Ammon's horn (tissue), 1 donor: ENCODE measurements at places on chromosomes 13 and 19.

DNA sequence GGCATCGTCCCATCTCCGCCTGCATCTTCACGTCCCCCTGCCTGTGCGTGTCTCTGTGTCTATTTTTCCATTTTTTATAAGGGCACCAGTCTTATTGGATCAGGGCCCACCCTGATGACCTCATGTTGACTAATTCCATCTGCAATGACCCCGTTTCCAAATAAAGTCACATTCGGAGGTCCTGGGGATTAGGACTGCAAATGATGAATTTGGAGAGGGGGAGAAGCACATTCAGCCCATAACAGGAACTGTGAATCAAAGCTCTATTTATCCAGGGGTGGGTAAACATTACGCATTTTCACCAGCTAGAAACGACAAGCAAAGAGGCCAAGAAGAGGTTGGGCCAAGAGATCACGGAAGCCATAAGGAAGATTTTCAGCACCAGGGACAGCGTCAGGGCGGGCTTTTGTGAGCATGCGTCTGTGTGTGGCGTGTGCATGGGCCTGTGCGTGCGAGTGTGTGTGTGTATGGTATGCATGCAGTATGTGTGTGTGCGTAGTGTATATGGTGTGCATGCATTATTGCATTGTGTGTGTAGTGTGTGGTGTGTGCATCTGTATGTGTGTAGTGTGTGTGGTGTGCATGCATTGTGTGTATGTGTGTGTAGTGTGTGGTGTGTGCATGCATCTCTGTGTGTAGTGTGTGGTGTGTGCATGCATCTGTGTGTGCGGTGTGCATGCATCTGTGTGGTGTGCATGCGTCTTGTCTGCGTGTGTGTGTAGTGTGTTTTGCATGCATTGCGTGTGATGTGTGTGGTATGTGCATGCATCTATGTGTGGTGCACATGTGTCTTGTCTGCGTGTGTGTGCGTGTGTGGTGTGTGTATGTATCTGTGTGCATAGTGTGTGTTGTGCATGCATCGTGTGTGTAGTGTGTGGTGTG, 19.6 kb downstream of the CELF5 start:
- DNase-seq, result no peak

GRCh38 chr19:14375582-14376291, 5.5 kb upstream of the ADGRE5 start:
- DNase-seq, result no peak

DNA sequence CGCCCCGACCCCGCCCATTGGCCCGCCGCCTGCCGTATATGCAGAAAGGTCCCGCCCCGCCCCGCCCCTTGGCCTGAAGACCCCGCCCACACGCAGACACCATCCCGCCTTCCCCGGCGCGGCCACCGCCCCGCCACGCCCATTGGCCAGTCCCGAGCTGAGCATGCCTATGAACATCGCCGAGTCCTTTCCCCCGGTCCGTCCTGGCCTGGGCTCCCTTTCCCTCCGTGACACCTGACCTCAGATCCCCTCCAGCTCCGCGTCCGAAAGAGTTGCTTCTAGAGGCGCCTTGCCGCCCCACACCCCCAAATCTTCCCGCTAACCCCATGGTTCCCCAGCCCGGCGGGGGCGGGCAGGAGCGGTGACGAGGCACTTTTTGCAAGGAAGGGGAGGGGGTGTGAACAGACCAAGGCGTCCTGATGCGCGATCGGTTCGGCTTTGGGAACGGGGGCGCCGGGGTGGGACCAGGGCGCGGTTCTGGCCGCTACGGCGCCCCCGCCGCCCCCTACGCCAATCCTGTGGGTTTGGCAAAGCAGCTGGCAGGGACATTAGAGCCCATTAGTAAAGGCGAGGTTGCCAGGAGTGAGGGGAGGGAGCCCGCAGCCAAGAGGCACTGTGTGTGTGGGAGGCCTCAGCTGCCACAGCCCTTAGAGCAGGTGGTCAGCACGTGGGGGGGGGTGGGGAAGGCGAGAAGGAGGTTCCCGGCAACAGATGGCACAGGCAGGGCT, 406 bp upstream of the NUMBL start:
- DNase-seq, result peak; percentile 94

DNA sequence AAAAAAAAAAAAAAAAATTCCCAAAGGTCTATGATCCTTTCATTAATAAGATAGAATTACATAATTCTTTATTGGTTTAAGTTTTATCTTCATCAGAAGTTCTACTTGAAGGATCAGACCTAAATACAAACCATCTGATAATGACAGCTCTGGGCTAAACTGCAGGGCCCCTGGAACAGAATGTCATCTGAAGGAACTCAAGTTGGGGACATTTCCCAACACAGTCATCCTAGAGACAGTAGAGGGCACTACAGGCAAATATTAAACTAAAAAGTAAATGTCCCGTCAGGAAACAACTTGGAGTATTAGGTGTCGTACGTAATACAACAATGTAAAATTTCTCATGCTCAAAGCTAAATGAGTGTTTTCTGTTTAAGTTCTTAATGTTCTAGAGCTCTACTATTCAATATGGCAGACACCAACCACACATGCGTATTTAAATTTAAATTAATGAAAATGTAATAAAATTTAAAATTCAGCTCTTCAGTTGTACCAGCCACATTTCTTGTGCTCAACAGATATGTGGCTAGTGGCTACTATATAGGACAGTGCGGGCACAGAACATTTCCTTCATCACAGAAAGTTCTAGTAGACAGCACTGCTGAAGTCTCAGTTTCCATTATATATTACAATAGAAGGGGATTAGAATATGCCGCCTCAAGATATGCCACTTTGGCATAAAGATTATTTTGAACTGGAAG, 21.8 kb upstream of the NAXD start:
- peak; percentile 61 for DNase-seq

DNA sequence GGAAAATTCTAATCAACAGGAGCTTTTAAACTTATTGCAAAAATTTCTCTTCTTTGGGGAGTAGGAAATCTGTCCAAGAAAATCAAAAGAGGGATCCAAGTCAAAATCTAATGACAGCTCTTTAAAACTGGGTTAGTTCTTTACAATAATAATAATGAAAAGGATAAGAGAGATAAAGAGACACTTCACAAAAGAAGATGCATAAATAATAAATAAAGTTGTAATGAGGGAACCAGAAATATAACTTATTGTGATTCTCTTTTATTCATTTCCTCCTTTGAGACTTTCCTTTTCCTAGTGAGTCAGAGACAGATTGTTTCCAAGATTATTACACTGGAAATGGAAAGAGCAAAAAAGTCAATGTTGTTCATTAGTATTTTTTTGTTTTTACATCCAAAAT, 1029.3 kb downstream of the PCDH17 start:
- no peak for DNase-seq

DNA sequence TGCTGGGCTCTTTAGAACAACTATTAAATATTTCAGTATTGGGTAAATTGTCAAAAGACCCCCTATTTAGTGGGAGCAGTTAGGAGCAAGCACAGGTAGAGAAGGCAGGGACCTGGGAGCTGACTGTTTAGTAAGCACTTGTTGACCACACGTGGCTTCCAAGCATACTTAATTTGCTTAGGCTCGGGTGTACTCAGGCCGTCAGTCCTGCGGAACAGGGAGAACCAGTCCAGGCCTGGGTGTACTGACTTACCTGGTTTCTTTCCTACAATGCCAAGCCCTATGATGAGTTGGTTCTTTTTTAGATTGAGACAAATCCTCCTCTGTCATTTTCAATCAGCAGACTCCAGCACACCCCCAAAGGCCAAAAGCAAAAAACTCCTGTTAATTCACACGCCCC, 90.0 kb downstream of the WDFY2 start:
- DNase-seq, result no peak
